ENCODE measurements at places on chromosomes 16 and 17.

GRCh38 chr17:69578385-69578936 lies 164.0 kb downstream of the MAP2K6 start:
- no peak for DNase-seq

- peak; percentile 47 for DNase-seq
Measured at GRCh38 chr17:2405247-2405926, 4.5 kb upstream of the MNT start.

DNA sequence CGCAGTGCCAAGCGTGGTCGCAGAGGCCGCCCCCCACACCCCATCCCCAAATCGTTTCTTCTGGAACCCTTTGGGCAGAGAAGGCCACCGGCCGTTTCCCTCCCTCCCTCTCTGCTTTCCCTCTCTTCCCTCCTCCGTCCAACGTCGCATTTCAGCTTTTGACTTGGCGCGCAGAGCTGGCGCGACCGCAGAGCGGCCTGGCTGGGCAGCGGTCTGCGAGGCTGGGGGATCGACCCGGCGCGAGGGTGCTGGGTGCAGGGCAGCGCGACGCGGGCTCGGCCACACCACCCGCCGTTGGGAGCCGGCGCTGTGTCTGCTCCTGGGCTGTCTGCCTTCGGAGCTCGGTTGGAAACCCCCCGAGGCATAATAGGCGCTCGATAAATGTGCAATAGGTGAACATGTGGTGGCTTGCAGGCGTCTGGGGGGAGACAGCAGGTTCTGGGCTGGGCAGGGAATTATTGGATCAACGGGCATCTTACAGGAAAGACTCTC lies 2.8 kb upstream of the NTN3 start:
- DNase-seq = no peak

- no peak for DNase-seq
Measured at GRCh38 chr16:68417711-68418301, 30.5 kb downstream of the SMPD3 start.

- peak; percentile 95 for DNase-seq
Measured at GRCh38 chr16:58661199-58661830, 23.3 kb downstream of the SLC38A7 start.

DNA sequence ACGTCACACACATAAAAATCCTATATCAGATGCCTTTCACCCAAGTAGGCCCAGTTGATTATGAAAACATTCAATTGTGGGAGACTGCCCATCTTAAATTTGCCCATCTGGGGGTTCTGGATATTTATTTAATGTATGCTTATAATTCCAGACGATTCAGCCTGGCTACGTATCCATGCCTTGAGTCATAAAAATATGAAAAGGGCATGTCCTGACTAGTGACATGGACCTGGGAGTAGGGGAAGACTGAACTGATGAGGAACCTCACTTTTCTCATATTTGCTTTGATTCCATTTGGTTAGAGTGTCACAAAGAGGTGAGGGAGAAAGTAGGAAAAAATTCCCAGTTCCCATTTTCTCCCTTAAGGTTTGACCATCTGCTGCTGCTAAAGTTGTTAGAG lies 122.5 kb upstream of the GNAO1 start:
- DNase-seq = no peak

GRCh38 chr17:29124135-29124924 lies 55.9 kb downstream of the MYO18A start:
- DNase-seq = peak; percentile 73

GRCh38 chr17:65197201-65197600 lies 60.0 kb downstream of the RGS9 start:
- no peak for DNase-seq

DNA sequence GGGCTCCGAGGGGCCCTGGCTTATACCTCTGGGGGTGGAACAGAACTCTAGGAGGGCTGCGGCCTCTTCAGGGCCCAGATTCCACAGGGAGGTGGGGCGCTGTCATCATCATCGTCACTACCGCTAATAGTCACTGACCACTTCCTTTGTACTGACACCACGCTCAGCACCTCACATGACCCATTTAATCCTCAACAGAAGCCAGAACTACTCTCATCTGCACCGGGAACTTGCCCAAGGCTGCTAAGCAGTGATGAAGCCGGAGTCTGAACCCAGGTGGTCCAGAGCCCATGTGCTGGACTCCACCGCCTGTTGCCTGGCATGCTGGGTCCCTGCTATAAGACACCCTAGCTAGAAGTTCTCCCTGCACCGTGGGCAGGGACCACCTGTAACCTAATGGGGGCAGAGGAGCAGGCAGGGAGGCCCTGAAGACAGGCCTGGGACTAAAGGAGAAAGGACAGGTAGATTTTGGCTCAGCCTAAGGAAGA lies 12.0 kb downstream of the UNC13D start:
- DNase-seq = peak; percentile 67

DNA sequence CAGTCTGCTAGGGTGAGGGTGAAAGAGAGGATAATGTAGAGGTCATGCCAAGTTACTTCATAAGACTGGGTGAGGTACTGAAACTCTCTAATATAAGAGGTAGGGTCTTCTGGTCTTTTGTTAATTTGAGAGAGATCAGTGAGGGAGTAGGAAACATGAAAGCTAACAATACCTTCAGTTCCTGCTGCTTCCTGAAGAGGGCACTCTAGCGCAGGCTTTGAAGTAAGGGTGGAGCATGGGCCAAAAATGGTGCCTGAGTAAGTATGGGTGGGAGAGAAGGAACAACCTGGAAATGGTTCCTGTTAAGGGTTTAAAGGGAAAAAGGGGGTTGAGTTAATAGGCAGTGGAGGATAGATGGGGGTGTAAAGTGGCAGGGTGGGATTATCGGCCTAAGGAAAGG lies 2449.5 kb downstream of the TP53TG3F start:
- no peak for DNase-seq

DNA sequence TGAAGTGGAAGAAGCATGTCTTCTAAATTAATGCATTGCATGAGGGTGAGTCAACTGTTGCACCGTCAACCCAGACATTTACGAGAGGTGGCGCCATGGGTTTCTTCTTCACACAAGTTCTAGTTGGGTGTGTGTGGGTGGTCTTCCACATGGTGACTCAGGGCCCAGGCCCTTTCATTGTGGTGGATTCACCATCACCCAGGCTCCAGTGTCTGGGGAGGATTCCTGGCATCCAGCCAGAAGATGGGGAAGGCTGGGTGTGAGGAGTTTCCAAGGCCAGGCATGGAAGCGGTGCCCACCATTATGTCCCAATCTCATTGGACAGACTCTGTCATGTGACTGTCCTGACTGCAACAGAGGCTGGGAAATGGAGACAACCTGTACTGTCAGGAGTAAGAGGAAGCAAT lies 21.4 kb upstream of the JPH3 start:
- DNase-seq = no peak

GRCh38 chr17:76366247-76366646 lies 12.5 kb upstream of the PRPSAP1 start:
- no peak for DNase-seq

GRCh38 chr17:80960797-80961452 lies 30.7 kb upstream of the CHMP6 start:
- no peak for DNase-seq

DNA sequence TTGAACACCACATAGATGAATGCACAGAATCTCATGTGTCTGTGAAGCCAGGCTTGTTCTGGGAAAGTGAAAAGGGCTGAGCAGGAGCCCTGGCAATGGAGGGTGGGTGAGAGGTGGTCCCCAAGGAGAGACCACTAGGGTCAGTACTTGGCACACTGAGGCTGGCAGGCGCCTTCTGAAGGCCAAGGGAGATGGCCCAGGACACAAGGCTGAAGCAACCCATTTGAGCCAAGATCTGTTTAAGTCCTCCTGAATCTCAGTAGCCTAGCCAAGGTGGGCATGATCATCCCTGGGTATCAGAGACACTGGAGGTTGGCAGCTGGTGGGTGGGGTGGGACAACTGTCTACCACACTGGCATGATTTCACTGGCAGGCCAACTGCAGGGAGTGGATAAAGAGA lies 1741.2 kb downstream of the TP53TG3F start:
- no peak for DNase-seq

- DNase-seq = no peak
Measured at GRCh38 chr16:4661661-4662060, 31.7 kb upstream of the NUDT16L1 start.

- no peak for DNase-seq
Measured at GRCh38 chr17:45977976-45978626, 20.9 kb upstream of the STH start.

GRCh38 chr16:11651796-11652195 lies 16.5 kb upstream of the SNN start:
- DNase-seq = no peak

DNA sequence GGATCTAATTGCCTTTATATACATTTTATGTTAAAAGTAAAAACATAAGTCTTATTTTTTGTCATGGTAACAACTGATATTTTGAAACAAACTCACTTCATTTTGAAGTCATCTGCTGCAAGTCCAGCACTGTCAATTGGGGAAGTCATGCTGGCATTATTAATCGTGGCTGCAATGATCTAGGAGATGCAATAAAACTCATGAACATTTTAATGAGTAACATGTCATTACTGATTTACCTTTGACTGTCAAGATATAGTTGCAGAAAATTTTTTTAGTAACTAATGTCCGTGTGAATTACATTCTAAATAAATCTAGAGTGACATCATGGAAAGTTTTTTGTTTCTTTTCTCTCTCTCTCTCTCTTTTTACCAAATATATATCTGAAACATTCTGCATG lies 17.3 kb upstream of the KRT24 start:
- DNase-seq = no peak

DNA sequence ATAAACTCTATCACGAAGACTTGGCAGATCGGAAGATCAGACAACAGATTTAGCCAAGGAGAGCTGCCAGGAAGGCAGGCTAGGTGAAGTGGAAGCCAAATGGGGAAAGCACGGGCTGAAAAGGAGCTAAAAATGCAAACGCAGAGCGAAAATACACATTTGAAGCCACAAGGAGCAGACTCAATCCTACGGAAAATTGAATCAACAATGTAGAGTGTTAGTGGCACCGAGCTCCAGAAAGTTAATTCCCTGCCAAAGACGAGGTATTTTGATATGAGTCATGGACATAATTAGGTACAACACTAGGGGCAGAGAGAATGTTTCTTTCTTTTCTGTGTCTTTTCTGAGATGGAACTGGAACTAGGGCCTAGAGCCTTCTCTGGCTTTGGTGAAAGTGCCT lies 20.7 kb downstream of the GSG1L start:
- DNase-seq = no peak

DNA sequence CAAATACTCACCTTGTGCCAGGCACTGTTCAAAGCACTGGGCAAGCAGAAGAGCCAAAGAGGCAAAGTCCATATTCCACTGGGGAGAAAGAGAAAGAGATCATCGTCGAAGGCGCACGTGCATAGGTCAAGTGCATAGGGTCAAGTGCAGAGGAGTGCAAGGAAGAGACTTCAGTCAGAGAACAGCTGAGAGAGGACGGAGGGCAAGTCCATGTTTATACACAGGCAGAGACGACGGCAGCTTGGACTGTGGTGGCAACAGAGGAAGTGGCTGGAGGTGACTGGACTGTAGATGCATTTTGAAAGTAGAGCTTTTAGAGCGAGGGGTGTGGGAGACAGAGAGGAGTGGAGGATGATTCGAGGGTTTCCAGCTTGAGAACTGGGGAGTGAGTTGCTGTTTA lies 74.7 kb upstream of the SDK2 start:
- DNase-seq = no peak

GRCh38 chr17:72937707-72938106 lies 154.8 kb downstream of the SLC39A11 start:
- no peak for DNase-seq

DNA sequence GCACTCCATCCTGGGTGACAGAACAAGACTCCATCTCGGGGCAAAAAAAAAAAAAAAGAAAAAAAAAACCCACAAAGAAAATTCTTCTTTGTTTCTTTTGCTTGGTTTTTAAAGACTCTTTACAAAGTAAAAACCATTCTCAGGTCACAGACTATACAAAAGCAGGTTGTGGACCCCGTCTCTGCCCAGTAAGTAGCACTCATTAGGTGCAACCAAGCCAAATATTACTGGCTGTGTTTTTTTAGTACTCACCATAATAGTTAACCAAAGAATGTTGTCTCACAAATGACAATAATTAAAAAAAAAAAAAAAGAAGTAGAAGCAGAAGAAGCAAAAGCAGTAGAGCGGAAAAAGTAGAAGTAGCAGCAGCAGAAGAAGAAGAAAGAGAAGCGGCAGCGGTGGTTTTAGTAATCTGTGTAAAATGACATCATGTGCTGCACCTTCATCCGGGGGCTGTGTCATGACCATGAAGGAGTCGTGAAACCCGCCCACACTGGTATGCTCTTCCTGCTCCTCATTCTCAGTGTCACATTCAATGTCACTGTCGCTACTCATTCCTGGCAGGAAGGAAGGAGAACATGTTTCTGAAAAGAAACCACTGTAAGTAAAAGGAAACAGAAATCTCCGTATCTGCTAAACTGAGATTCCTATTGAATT lies 105.4 kb downstream of the TRIM37 start:
- peak; percentile 17 for DNase-seq

DNA sequence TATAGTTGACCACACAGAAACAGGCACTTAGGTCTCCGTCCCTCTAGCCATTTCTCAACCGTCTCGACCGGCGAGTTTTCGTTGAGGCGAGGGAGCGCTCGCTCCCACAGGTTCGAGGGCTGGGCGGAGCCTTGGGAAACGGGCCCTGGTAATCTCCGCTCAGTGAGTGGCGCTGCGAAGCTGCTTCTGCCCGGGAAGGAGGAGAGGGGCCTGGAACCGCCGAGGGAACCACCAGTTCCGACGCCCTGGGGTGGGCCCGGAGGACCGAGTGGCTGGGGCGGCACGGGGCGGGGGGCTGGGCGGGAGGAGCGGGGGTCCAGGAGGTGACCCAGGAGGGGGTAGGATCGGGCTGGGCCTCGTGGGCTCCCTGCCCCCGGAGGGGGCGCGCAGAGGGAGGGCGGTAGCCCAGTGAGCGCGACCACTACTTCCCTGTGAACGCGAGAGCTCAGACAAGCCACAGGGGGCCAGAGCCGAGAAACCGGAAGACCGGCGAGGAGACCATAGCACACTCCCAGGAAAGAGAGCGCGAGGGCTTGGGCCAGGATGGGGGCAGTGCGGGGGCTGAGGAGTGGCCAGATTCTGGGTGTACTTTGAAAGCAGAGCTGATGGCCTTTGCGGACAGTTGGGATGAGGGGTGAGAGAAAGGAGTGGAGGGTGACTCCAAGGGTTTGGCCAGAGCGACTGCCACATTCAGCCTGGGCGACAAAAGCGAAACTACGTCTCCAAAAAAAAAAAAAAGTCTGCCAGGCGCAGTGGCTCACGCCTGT lies 29.9 kb upstream of the ARL4D start:
- DNase-seq = peak; percentile 87

- no peak for DNase-seq
Measured at GRCh38 chr17:58204796-58205195, 12.3 kb downstream of the EPX start.

DNA sequence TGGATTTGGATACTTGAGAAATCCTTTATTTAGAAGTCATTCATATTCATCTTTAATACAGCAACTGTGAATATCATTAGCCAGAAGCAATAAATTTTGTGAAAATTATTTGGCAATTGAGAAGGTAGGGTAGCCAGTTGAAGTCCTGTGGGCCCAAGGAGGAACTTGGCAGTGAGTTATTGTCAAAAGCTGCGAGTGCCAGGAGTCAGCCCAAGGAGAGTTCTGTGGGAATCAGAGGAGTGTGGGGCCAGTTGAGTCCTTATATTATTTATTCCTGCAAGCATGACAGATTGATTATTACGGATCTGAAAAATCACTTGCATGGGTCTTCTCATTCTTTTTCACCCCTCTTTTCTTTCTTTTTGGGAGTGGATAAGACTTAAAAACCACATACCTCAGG lies 38.3 kb downstream of the PRKCA start:
- no peak for DNase-seq

GRCh38 chr16:88050952-88051660 lies 99.9 kb downstream of the BANP start:
- no peak for DNase-seq

- no peak for DNase-seq
Measured at GRCh38 chr16:474420-475122, 49.1 kb downstream of the RAB11FIP3 start.

Measured in RKO (cell line).